ENCODE measurements at places on chromosomes 16 and 17.

- peak; percentile 73 for DNase-seq
Measured at GRCh38 chr17:41678907-41679739, 9.6 kb upstream of the EIF1 start.

DNA sequence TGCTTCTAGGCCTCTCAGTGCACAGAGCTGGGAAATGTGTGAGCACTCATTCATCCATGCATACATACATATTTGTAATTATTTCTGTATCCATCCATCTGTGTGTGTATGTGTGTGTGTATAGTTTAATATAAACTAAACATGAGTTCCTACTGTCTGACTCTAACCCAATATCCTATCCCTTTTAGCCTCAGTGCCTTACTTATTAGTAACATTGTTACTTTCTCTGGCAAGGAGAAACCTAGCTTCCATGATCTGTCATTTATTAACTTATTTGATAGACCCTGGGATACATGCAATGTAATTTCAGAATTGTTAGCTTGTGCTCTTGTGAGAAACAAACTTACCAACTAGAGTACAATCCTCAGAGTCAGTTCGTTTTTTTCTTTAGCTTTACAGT lies 59.0 kb upstream of the WSCD1 start:
- no peak for DNase-seq

GRCh38 chr17:10294180-10294579 lies 78.6 kb downstream of the MYH13 start:
- no peak for DNase-seq

DNA sequence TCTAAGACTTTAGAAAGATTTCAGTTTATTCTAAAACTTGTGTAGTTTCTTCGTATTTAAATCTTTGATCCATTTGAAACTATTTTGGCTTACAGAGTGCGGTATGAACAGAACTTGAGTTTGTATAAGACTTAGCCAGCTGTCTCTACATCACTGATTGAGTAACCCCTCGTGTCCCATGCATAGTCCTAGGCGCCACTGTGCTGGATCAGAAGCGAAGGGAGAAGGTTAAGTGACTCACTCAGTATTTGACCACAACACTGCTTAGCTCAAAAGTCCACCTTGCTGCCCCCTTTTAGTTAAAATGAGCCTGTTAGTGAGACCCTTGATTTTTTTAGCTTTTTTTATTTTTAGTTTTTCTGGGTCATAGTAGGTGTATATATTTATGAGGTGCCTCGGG lies 28.4 kb downstream of the CD300LB start:
- no peak for DNase-seq

GRCh38 chr16:67458121-67458641 lies 22.8 kb downstream of the ATP6V0D1 start:
- DNase-seq = no peak

DNA sequence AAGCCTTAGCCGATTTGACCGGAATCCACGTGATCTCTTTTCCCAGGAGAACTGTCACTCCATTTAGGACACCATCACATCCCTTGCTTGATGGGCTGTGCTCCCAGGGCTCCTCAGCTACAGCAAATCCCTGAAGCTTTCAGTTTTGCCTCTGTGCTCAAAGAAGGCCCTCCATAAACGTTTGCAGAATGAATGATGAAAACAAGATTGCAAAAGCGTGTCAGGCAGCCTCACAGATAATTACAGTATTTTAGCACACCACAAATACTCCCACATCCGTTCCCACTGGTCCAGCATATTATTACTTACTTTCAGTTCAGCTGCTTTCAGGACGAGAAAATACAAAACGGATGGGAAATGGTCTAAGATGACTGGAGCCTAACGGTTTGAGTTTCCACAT lies 84.6 kb downstream of the USP31 start:
- no peak for DNase-seq

DNA sequence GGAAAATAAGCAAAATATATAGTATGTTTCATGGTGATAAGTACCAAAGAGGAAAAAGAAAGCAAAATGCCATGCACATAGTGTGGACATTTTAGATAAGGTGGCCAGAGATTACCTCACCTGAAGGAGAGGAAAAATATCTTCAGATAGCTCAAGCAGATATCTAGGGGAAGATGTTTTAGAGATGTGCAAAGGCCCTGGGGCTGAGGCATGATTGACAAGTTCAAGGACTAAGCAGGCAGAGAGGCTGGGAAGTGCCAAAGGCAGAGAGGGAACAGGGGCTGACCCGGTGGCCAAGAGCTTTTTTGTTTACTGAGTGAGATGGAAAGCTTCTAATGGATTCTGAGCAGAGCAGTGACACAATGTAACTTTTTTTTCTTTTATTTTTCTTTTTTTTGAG lies 4.4 kb upstream of the MT4 start:
- DNase-seq = no peak
